Right hindlimb (tissue), 1 donor: ENCODE measurements at places on chromosomes 2 and 18.
A peak's percentile ranks its signal among the peaks of the same experiment; 100 is the strongest.

DNA sequence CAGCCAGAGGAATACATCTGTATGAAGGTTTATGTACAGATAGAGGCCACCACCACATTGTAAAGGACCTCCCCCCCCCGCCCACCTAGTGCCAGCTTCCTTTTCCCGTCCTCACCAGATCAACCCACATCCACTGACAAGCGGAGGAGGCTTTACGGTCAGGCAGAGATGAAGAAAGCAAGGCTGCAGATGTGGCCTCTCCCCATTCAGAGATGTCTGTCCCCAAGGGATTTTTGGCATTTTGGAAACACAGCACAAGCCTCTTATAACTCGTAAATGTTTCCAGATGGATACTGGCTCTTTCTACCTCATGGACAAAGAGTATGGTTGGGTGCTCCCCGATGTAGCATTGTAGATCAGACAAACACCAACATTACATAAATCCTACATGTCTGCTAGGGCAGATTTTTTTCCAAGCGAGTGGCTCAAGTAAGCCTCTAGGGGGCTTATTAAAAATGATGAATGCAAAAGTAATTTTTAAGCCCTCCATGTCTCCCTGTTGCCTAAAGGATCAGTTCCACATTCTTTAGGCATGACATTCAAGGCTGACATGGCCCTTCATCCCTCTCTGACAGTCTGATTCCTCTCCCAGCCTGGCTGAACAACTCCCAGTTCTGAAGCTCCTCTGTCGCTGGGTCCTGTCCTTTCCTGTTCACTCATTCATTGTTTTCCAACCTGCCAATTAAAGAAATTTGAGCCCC is 11.7 kb downstream of the VIT start:
- DNase-seq, result peak; percentile 62

DNA sequence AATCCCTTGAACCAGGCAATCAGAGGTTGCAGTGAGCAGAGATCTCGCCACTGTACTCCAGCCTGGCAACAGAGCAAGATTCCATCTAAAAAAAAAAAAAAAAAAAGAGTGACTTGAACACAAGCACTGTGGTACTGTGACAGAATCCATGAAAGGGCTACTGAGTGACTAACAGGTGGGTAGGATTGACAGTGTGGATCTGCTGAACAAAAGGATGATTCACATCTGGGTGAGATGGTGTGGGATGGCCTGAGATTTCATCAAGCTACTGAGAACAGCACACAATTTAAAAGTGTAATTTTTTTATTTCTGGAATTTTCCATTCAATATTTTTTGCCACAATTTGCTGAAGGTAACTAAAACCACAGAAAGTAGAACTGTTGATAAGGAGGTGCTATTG is 13.3 kb upstream of the SP3 start:
- DNase-seq, result no peak

DNA sequence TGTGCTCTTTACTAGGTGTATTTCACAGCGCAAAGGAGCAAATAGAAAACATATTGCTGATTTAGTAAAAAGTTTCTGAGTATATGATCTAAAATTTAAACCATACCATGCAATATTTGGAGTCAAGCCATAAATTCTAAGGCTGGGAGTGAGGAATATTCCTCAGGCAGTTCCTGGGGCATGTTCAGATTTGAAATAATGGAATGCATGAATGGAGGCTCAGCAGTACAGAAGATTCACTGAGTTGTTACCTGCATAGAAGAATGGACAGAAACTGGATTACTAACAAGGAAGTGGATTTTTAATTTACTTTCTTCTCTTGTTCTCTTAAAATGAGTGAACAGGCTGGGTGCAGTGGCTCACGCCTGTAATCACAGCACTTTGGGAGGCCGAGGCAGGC is 441.0 kb upstream of the MAP2 start:
- DNase-seq, result no peak

GRCh38 chr2:63029058-63029457 is 21.6 kb upstream of the OTX1 start:
- no peak for DNase-seq

DNA sequence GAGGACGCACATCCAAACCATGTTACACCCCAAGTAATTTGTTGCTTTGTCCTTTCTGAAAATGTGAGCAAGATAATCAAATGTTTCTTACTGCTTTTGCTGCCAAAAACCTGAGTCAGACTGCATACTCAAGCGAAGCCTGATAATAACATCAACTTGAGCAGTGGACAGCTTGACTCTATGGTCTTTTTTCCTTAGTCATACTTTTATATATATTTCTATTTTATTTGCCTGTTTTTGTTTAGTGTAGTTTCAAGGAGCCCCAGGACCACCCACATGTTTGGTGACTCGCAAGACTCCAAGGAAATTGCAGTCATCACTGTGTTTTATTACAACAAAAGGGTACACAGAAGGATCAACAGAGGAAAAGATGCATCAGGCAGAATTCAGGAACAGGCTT is 688.4 kb upstream of the PIK3C3 start:
- no peak for DNase-seq

GRCh38 chr2:32937602-32938448 is 8.9 kb upstream of the LTBP1 start:
- no peak for DNase-seq

DNA sequence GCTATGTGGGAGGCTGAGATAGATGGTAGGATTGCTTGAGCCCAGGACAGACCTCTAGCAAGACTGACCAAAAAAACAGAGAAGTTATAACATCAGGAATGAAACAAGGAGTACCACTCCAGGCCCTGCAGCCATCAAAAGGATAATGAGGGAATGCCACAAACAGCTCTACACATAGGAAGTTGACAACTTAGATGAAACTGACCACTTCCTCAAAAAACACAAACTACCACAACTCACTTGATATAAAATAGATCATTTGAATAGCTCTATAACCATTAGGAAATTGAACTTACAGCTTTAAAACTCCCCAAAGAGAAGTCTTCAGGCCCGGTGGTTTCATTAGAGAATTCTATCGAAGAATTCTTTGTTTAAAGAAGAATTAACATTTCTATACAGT is 12.9 kb upstream of the ESPNL start:
- no peak for DNase-seq

DNA sequence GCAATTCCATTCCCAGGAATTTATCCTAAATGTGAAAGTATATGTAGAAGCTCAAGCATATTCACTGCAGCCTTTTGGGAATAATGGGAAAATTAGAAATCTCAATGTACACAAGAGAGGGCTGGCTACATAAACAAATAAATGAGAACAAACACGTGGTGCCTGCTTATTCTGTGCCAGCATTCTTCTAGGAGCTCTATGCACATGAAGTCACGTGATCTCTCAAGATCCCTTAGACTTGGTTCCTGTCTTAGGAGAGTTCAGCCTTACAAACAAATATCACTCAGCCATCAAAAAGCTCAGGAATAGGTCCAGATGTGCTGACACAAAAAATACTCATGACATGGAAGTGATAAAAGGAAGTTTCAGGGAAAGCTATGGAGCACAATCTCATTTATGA is 92.9 kb upstream of the SP3 start:
- DNase-seq, result no peak

- no peak for DNase-seq
Observed at GRCh38 chr2:144682248-144682647, 162.3 kb upstream of the ZEB2 start.

- DNase-seq, result peak; percentile 51
Observed at GRCh38 chr2:210049831-210050230, 47.4 kb downstream of the RPE start.

GRCh38 chr2:143786026-143786765 is 657.0 kb downstream of the ARHGAP15 start:
- DNase-seq, result peak; percentile 19

DNA sequence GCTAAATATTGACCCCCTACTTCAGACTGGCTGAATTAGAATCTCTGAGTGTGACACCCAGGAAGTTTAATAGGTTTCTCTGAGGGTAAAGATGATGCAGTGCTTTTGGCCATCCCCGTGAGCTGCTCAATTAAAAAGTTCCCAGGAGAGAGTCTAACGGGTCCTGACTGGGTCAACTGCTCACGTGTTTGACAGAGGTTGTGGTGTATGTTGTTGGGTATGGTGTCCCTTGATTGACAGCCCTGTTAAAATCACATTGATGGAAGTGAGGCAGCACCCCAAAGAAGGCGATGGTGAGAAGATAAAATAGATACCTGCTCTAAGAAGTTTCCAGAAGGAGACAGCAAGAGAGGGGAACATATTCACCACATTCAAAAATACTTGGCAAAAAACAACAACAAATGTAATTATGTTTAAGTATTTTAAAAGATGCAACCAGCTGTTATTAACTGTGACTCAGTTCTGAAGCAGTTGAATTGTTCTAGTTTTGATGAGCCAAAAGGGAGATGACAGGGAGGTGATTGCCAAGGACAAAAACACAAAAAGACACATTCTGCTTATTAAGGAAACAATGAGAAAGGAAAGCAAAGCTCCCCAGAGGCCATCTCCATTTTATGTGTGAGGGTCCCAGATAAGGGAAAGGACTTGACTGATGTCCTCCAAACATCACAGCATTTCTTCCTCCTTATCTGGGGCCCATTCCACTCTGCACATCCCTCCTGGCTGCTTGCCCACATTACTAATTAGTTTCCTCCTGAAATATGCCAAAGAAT is 11.5 kb upstream of the GMCL1 start:
- DNase-seq, result no peak

GRCh38 chr18:67455890-67456501 is 60.5 kb downstream of the DSEL start:
- DNase-seq, result no peak

- no peak for DNase-seq
Observed at GRCh38 chr2:181466661-181467576, 9.7 kb downstream of the ITGA4 start.

DNA sequence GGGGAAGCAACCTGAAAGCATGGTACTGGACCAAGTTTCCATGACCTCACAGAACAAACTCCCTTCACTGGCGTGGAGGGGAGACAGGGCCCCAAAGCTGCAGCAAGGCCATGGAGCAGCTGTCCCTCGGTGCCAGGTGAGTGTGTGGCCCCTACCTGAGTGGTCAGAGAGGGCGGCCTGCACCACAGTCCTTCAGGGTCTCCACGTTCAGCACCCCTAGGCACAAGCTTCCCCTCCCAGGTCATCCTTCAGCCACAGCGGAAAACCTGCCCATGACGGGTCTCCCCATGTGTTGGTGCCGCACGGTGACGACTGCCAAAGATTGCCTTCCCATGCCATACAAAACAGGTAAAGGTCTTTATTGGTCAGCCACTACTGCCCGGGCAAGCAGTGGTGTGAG is 201.6 kb downstream of the MGAT5 start:
- DNase-seq, result peak; percentile 17

DNA sequence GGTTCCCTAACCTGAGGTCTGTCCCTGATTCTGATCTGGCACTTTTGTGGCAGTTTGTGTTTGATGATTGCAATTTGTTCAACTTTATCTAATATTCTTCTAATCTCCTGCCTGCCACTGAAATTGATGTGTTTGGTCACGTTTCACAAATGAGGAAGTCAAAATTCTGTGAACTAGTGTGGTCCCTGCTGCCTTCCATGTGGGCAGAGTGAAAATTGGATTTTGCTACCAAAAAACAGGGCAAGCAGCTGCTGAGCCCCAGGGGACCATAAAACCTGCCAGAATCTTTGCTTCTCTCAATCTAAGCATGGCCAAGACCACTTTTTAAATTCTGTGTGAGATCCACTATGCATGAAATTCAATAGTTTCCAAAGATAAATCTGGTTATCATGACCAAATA is 195.5 kb upstream of the CYRIA start:
- DNase-seq, result no peak

- DNase-seq, result no peak
Observed at GRCh38 chr18:9869715-9870430, 15.9 kb upstream of the TXNDC2 start.

GRCh38 chr2:96325884-96326255 is 753 bp downstream of the ITPRIPL1 start:
- DNase-seq, result peak; percentile 32

- DNase-seq, result no peak
Observed at GRCh38 chr18:28036488-28036887, 140.4 kb downstream of the CDH2 start.

DNA sequence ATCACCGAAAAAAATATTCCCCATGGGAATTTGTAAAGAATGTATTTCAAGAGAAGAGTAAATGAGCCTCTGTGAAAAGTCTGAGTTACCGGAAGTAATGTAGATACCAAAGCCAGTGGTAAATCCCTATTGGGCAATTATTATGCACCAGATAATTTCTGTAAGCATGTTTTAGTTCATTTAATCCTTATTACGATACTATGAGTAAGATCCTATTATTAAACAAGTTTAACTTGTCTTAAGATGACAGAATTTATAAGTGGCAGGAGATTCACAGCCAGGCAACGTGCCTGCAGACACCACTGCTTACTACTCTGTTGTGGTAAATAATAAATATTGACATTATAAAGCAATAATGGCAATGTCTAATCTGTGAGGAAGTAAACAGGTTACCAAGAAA is 280.8 kb upstream of the RGPD4 start:
- DNase-seq, result no peak

- no peak for DNase-seq
Observed at GRCh38 chr2:3312576-3313345, 64.9 kb downstream of the EIPR1 start.

DNA sequence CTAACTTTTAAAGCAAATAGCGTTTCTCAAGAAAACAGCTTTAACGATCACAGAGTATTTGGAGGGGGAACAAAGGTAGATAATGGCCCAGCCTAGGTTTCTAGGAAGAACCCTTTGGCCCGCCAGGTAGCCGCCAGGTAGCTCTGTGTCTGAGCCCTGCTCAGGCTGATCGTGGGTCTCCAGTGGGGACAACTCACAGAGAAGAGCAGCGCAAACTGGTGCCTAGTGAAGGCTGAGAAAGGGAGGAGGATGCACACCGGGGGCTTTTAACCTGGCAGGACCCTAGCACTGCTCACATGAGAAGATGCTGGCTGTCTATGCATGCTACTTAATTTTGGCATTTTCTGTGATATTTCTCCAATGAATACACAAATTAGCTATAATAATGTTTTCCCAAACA is 5.8 kb downstream of the NGEF start:
- no peak for DNase-seq

DNA sequence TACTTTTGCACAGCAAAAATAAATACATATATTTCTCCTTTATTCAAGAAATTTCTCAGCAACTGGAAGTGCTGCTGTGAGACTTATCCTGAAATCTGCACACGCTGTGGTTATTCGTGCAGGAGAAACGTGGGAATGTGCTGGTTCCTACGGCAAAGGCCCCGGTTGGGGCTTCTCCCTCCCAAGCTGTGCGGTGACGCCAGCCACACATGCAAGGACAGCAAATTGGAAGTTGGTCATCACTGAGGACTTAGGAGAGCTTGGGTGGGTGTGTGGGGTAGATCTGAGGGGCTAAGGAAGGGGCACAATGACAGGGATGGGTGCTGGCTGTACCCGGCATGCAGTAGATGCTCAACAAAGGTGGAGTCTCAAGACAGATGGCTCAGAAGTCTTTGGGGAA is 16.5 kb upstream of the MTCL1 start:
- no peak for DNase-seq
